ENCODE measurements at places on chromosomes 4 and X. TPM values are rescaled to one million over a fixed set of nuclear protein-coding genes. Genes with fewer than 3 reads are reported as not detected.

The MTNR1A gene
- not detected for total RNA-seq

- H3K36me3 ChIP-seq, result no peaks in the 10 kb centered on the region
- H3K4me1 ChIP-seq, result peaks cover 15% of the 10 kb centered on the region
- H3K4me3 ChIP-seq, result no peak overlapping the region
- DNase-seq, result no peak
These were observed 8.3 kb downstream of the FLNA start for GRCh38 chrX:154365997-154366665.

GRCh38 chr4:48138936-48139335, 4.9 kb upstream of the TXK start:
- H3K27me3 ChIP-seq, result no peaks in the 10 kb centered on the region
- H3K36me3 ChIP-seq, result no peaks in the 10 kb centered on the region

DNA sequence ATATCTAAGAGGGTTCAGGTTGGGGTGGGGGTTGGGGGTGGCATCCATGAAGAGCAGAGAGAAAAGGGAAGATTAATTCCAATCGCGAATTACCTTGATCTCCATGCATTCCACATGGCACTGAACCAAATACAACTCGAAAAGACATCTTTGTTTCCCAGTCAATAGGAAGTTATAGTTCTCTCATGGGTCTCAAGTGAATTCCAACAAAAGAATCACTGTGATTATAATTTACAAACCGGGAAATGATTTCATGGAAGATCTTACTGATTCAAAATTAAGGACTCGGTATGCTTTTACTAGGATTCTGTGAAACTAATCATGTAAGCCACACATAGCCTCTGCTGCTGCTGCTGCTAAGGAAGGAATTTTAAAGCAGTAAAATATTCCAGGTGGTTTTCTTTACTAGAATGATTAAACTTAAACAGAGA, 26.6 kb upstream of the AMELX start:
- H3K4me3 ChIP-seq, result no peak overlapping the region
- H3K36me3 ChIP-seq, result no peaks in the 10 kb centered on the region
- no peak for DNase-seq

The TIGD2 gene
- 7.2 TPM for total RNA-seq

The NHS gene
- not detected for total RNA-seq

The ATP1B4 gene
- not detected for total RNA-seq

GRCh38 chrX:49884290-49884862, 5.1 kb downstream of the USP27X start:
- no peak overlapping the region for H3K27ac ChIP-seq
- no peaks in the 10 kb centered on the region for H3K27me3 ChIP-seq
- peak; percentile 88 for DNase-seq
- H3K4me3 ChIP-seq, result no peak overlapping the region
- H3K4me1 ChIP-seq, result no peaks in the 10 kb centered on the region

The LPAR4 gene
- not detected for total RNA-seq

GRCh38 chr4:117676153-117676552, 358.1 kb upstream of the NDST3 start:
- no peak overlapping the region for H3K4me3 ChIP-seq
- DNase-seq, result no peak
- no peaks in the 10 kb centered on the region for H3K36me3 ChIP-seq
- no peak overlapping the region for H3K27ac ChIP-seq
- no peaks in the 10 kb centered on the region for H3K4me1 ChIP-seq
- H3K27me3 ChIP-seq, result no peaks in the 10 kb centered on the region

DNA sequence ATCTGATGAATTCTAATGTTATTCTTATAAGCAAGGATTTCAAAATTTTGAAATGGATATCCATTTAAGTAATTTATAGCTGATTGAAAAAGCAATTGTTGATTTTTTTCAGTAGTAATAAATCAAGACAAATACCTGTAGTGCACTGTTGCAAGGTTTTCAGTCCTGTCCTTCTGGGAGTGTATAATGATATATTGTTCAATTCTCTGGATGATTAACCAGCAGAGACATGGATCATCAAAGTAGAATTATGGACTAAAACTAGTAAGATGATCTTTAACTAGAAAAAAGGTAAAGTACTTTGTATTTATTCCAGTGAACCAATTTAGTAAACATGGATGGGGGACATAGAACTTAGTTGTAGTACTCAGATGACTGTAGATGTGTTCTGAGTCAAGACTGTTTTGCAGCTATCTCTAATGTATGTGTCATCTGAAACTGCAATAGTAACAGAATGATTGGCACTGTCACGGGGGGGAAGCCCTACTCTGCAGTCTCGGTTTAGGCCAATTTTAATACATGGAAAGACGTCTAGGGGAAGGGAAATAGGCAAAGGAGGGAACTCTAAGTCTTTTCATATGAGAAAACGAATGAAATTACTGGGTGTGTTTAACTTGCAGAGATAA, 121.9 kb downstream of the GLRA3 start:
- no peaks in the 10 kb centered on the region for H3K36me3 ChIP-seq
- H3K4me1 ChIP-seq, result no peaks in the 10 kb centered on the region
- no peak overlapping the region for H3K27ac ChIP-seq
- no peak for DNase-seq
- no peak overlapping the region for H3K4me3 ChIP-seq

The KLB gene
- total RNA-seq, result not detected

The XAGE1A gene
- total RNA-seq, result not detected

The TKTL2 gene
- not detected for total RNA-seq

DNA sequence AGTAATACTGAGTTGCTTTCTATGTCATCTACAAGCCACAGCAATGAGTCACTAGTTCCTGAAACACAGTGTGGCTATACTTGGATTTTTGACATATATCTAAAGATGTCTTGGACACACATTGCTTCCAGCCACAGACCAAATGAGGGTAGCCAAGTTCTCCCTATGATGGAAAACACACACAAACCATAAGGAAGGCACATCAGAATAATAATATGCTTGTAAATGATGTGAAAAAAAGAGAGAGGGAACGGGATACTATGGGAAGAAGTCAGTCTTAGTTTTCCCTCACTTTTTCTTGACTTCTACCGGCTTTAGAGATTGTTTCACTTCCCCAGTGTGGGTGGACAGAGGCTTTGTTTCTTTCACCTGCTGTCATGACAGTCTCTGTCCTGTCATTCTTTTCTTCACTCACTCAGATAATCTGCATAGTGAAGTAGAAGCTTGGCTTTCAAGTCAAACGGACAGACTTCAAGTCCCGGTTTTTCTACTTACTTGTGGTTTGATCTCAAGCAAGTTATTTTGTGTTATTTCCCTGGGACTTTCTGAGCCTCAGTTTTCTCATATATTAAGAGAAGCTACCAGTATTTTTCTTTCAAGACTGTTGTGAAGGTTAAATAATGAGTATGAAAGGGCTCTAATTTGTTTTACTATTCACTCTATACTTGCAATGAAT, 34.7 kb downstream of the P2RY10 start:
- no peak overlapping the region for H3K4me3 ChIP-seq
- H3K27ac ChIP-seq, result no peak overlapping the region
- DNase-seq, result no peak
- no peaks in the 10 kb centered on the region for H3K27me3 ChIP-seq
- no peaks in the 10 kb centered on the region for H3K36me3 ChIP-seq

GRCh38 chr4:2078584-2078983, 19.5 kb downstream of the NAT8L start:
- no peak overlapping the region for H3K27ac ChIP-seq
- no peaks in the 10 kb centered on the region for H3K36me3 ChIP-seq
- no peak overlapping the region for H3K4me3 ChIP-seq
- no peaks in the 10 kb centered on the region for H3K27me3 ChIP-seq
- peak; percentile 52 for DNase-seq

DNA sequence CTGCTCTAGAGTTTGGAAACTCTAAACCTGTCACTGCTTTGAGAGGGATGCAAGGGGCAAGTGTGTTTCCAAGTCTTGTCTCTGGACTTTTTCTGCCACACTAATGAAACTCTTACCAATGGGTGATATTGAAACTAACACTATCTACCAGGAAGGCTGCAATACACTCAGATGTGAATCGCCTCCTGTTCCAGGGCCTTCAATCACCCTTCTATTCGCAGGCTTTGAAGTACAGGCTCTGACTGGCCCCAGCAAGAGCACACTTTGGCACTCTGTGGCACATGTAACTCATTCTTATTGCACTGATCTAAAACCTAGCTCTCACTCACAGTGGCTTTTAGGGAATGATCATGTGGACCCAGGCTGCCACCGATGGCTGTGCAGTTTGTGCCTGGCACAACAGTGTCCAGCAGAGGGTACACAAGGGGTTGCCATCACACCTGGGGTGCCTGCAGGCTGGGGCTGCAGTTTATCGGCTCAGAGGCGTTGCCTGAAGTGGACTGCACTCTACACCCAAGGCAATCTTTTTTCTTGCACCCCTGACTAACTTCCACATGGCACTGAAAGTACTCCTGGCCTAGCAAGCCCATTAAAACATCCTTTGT, 210.8 kb downstream of the MGST2 start:
- DNase-seq, result no peak
- no peak overlapping the region for H3K27ac ChIP-seq
- peaks cover 21% of the 10 kb centered on the region for H3K4me1 ChIP-seq
- H3K27me3 ChIP-seq, result no peaks in the 10 kb centered on the region

GRCh38 chrX:112759512-112759911, 79.8 kb upstream of the LHFPL1 start:
- no peak overlapping the region for H3K4me3 ChIP-seq
- no peaks in the 10 kb centered on the region for H3K36me3 ChIP-seq
- no peak overlapping the region for H3K27ac ChIP-seq
- no peaks in the 10 kb centered on the region for H3K27me3 ChIP-seq

The COPS4 gene
- 37.6 TPM for total RNA-seq

The COX7B2 gene
- total RNA-seq, result not detected

GRCh38 chrX:152072236-152072635, 66.1 kb downstream of the MAGEA10 start:
- DNase-seq, result no peak
- no peak overlapping the region for H3K27ac ChIP-seq
- no peak overlapping the region for H3K4me3 ChIP-seq
- no peaks in the 10 kb centered on the region for H3K27me3 ChIP-seq
- no peaks in the 10 kb centered on the region for H3K4me1 ChIP-seq

- DNase-seq, result no peak
- peaks cover 16% of the 10 kb centered on the region for H3K36me3 ChIP-seq
- H3K4me1 ChIP-seq, result no peaks in the 10 kb centered on the region
- no peak overlapping the region for H3K4me3 ChIP-seq
- H3K27ac ChIP-seq, result no peak overlapping the region
- H3K27me3 ChIP-seq, result no peaks in the 10 kb centered on the region
These were observed 326.7 kb downstream of the MAPK10 start for GRCh38 chr4:86033171-86033570.

GRCh38 chr4:86319390-86319789, 40.5 kb downstream of the MAPK10 start:
- no peak for DNase-seq
- no peak overlapping the region for H3K27ac ChIP-seq
- peaks cover 17% of the 10 kb centered on the region for H3K36me3 ChIP-seq

DNA sequence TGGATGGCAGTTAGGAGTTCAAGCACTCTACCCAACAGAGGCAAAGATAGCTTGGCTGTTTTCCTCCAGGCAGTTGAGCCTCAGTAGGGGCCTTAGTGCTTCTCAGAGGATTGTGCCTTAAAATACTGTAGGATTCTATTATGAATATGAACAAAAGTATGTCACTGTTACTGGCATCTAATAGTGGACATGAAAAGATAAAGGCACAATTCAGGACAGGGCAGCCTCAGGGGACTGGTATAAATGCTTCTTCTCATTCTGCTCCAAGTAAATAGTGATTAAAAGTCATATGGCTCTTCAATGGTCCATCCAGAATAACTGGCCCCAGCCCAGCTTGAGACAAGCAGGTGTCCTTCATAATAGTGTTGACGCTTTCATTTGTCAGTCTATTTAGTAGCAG, 17.7 kb downstream of the COL4A6 start:
- H3K4me1 ChIP-seq, result no peaks in the 10 kb centered on the region
- no peaks in the 10 kb centered on the region for H3K27me3 ChIP-seq
- H3K27ac ChIP-seq, result no peak overlapping the region
- H3K36me3 ChIP-seq, result no peaks in the 10 kb centered on the region
- H3K4me3 ChIP-seq, result no peak overlapping the region

Data from Karpas-422 (cell line).